ENCODE measurements at places on chromosomes 2 and 18. TPM values are rescaled to one million over a fixed set of nuclear protein-coding genes. Genes with fewer than 3 reads are reported as not detected.

Gene TMEM198
- total RNA-seq = 1.6 TPM

- no peak for DNase-seq
These were observed 492.6 kb downstream of the SLC4A3 start for GRCh38 chr2:220120041-220120440.

DNA sequence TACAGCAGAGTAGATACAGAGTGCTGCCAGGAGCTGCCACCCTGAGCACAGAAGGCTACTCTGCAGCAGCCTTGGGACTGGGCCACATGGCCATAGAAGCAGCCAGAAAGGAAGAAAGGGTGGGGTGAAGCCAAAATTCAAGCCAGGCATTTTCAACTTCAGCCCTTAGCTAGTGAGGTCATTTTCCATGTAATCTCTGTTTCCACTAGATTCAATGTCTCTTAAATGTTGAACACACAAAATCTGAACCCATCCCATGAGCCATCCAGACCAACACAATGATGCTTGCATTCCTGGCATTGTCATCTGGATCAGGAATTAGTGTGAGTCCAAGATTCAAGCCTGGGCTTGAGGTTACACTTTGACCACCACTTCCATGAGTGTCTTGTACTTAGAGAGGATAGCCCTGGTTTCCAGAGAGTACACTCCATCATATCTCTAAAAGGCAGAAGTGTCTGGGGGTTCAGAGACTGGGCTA lies 243.6 kb downstream of the OSR1 start:
- no peak for DNase-seq

GRCh38 chr2:129923265-129924091 lies 56.0 kb upstream of the RAB6C start:
- DNase-seq = peak; percentile 26

GRCh38 chr2:56376699-56377665 lies 193.2 kb downstream of the CCDC85A start:
- DNase-seq = peak; percentile 14

GRCh38 chr2:240568678-240569522 lies 616 bp downstream of the RNPEPL1 start:
- no peak for DNase-seq

GRCh38 chr2:32741575-32741974 lies 113.7 kb downstream of the TTC27 start:
- no peak for DNase-seq

GRCh38 chr2:28391564-28392296 lies 928 bp upstream of the FOSL2 start:
- peak; percentile 77 for DNase-seq

DNA sequence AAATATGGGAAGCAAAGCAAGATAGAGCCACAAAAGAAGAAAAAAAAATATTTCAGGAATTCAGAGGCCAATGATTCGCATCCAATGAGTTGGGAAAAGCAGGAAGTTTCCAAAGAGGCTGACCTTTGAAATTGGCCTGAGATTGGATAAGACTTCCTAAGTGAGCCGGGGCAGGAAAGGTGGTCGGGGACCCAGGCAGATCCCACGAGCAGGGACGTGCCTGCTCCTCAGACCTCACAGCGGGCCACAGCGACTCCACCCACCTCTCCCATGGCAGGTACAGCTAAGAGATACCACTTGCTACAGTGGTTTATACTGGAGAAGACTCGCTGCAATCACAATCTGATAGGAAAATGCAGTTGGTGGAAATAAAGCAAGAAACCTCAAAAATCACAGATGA lies 102.8 kb upstream of the SALL3 start:
- DNase-seq = no peak

GRCh38 chr2:188986839-188987238 lies 12.7 kb downstream of the COL3A1 start:
- DNase-seq = no peak

DNA sequence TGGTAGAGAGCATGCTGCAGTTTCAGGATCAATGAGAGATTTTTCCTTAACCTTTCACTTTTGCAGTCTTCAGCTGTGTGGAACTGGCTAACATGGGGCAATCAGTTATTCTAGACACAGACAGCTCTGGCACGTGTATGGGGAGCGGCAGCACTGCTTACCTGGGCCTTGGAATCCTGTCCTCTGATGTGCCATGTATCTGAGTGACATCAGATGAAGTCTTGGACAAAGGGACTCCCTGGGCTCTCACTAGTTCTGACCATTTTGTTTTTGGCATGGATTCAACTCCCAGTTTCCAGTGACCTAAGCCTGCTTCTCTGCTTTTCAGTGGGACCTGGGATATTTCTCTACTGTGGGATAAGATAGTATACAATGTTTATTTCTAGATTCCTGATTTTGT lies 54.3 kb downstream of the RNF144A start:
- DNase-seq = no peak

DNA sequence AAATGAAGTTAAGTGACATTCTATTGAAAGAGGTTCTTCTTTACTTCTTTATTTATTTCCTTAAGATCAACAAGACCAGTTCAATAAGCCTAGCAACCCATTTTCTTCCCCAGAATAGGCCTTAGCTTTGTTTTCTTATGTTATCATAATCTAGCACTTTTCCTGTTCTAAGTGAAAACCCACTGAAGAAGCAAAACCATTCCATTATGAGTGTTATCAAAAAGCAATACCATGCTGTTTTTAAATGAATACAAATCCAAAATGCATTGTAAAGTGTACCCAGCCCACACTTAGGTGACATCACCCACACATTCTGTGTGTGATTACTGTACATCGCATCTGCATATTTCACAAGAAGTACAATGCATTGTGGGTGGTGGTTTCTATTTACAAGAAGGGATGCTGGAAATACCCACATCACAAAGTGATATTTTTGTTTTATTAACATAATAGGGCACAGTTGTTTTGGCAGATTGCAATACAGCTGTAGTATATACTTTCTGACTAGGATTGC lies 679.5 kb downstream of the KCNJ3 start:
- DNase-seq = peak; percentile 13

- DNase-seq = no peak
These were observed 25.5 kb downstream of the CYRIA start for GRCh38 chr2:16640001-16640700.

All from renal cortical epithelial cell (primary cell).